Activated T-cell treated with anti-CD3 and anti-CD28 coated beads, Interleukin-2, amount 50 U/mL, for 4 hours (primary cell): ENCODE measurements at places on chromosomes 3 and 15. TPM values are rescaled to one million over a fixed set of nuclear protein-coding genes. Genes with fewer than 3 reads are reported as not detected.

The LEKR1 gene
- 0.50 TPM for total RNA-seq

The DPPA2 gene
- total RNA-seq, result not detected

The TRH gene
- total RNA-seq, result not detected

The IFT57 gene
- 46.6 TPM for total RNA-seq

The PLXND1 gene
- total RNA-seq, result 4.8 TPM

The ISLR gene
- not detected for total RNA-seq

The ZKSCAN7 gene
- total RNA-seq, result 2.3 TPM

The APOD gene
- not detected for total RNA-seq

The ZPLD1 gene
- total RNA-seq, result not detected
